ENCODE measurements at places on chromosomes 1 and 21. TPM values are rescaled to one million over a fixed set of nuclear protein-coding genes. Genes with fewer than 3 reads are reported as not detected.

DNA sequence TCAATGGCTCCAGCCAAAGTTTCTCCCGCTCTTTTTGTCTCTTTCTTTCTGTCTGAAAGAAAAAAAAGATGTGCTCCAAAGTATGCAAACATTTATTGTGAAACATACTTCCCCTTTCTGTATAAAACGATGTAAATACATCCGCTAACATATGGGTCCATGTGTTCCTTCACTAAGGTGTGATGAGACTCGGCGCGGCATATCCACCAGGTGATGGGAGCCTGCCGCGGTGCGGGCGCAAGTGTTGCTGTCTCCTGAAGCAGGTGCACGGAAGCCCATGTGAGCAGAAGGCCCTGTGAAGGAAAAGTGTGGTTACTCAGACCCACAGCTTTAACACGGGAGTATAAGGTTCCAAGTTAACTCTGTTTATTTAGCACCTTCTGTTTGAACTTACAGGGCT is 466.6 kb upstream of the C1orf87 start:
- DNase-seq = no peak

The RAB3B gene
- total RNA-seq = 12.9 TPM

- DNase-seq = no peak
Measured at GRCh38 chr1:54212872-54213271, 12.9 kb downstream of the MRPL37 start.

The NPPB gene
- not detected for total RNA-seq

DNA sequence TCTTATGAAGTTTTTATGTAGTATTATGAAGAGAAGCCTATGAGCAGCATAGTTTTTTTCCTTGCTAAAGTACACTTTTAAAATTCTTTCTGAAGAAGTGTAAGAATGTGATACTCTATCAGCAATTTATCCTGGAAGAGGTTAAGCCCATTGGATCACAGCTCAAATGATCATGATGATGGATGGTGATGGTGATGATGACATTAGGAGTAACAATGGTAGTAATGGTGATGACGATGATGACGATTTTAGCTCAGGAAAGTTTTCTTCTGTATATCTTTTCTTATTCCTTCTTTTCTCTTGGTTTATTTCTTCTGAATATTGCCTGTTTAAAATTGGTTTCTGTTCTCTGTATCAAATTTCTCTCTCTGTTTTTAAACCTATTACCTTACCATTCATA is 262.9 kb upstream of the DUSP10 start:
- DNase-seq = no peak

The SELL gene
- total RNA-seq = not detected

DNA sequence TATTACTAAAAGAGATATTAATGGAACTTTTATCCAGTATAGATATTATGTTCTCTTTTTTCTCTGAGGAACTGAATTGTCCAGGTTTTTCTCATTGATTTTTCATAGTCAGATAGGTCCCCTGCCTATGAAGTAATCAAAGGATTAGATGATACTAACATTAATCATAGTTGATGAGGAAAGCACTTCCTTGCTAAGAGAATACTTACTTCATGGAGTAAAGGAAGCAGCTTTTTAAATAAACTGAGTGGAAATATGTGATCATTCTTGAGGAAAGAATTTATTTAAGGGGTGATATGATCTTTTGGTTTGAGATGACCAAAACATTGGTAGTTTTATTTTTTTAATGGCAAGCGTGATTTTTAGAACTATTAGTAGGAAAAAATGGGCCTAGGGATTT is 58.9 kb downstream of the SWT1 start:
- DNase-seq = no peak

The ZC3H11A gene
- 63.4 TPM for total RNA-seq

DNA sequence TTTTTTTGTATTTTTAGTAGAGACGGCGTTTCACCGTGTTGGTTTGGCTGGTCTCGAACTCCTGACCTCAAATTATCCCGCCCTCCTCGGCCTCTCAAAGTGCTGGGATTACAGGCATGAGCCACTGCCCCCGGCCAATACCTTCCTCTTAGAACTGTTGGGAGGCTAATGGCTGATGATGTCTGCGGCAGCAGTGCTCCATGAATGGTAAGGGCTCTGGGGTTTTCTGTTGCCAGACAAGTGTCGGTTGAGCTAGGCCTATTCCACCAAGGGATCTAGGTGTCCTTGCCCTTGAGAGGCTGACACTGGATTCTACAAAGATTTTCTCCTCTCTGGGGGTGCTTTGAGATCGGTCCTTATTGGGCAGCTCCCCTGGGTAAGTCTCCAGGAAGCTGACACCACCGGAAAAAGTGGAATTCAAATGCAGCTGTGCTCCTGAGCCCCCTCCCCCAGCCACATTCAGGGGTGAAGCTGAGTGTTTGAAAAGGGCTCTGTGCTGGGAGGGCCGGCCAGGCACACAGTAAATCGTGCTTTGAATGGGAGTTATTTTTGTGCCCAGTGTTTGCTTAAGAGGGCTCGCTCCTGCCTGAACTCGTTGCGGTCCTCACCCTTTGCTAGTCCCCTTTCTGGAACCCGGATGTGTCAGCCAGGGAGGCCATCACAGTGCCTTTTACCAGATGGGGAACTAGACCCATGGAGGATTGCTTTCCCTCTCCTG is 5.2 kb downstream of the SOX13 start:
- no peak for DNase-seq

- DNase-seq = no peak
Measured at GRCh38 chr1:64001038-64001437, 202.4 kb upstream of the UBE2U start.

- peak; percentile 0 for DNase-seq
Measured at GRCh38 chr1:25068316-25068715, 138.2 kb upstream of the RUNX3 start.

DNA sequence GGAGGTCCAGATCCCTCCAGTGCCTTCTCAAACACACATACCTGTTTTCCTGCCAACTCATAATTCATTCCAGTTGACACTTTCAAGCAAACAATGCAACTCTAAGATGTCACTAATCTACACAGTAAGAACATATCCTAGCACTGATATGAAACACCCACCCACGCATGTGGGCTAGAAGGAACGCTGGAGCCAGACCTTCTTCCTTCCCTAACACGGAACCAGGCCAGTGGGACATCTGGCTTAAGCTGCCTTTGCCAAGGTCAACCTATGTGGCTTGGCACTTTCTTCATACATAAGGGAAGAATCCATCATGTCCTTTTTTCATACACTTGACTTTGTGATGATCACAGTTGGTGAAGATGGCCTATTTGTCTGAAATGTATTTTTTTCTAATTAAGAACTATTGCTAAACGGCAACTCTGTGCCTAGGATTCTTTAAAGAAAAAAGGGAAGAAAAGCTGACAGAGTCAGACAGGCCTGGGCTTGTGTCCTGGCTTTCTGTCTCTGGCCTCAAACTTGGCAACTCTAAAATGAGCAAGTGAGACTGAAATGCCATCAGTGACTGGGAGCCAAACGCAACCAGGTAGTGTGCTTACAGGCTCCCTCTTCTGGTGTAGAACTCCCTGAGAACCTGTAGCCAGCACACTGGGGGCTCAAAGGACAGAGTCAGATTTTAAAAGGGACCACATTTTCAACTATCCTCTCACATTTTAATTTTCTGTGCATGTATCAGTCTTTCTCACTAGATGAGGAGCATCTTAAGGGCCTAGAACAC is 92.6 kb upstream of the BEND5 start:
- DNase-seq = no peak

GRCh38 chr1:222288053-222288452 is 259.9 kb downstream of the HHIPL2 start:
- DNase-seq = no peak

DNA sequence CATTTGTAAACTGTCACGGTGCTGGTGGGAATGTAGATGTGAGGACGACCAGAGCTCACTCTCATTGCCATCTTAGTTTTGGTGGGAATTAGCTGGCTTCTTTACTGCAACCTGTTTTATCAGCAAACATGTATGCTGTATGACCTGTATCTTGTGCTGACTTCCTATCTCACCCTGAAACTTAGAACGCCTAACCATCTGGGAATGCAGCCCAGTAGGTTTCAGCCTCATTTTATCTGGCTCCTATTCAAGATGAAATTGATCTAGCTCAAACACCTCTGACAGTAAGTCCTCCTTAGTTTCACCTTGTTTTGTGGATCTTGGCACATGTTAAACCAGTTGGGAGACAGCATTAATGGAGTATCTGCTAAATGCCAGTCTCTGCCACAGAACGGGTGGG is 174.6 kb downstream of the HLX start:
- DNase-seq = no peak

- DNase-seq = no peak
Measured at GRCh38 chr1:201429736-201430501, 8.4 kb upstream of the TNNI1 start.

The CYP4Z1 gene
- total RNA-seq = not detected

DNA sequence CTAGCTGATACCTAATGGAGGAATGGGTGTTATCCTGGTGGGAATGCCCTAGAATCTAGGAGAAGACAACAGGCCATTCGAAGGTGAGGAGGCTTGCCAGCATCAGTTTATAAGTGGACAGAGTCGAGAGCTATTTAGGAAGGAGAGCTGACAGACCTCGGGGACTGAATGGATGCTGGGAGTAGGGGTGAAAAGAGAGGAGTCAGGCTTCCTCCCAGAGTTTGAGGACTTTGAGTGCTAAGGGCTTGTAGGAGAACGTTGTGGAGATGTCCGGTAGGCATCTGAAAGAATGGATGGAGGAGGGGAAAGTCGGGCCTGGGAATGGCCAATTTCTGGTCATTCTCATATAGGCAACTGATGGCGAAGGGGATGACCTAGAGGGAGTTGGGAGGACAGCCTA is 155.1 kb downstream of the DYRK1A start:
- DNase-seq = no peak

The PDZK1IP1 gene
- not detected for total RNA-seq

The AZIN2 gene
- total RNA-seq = 7.0 TPM

DNA sequence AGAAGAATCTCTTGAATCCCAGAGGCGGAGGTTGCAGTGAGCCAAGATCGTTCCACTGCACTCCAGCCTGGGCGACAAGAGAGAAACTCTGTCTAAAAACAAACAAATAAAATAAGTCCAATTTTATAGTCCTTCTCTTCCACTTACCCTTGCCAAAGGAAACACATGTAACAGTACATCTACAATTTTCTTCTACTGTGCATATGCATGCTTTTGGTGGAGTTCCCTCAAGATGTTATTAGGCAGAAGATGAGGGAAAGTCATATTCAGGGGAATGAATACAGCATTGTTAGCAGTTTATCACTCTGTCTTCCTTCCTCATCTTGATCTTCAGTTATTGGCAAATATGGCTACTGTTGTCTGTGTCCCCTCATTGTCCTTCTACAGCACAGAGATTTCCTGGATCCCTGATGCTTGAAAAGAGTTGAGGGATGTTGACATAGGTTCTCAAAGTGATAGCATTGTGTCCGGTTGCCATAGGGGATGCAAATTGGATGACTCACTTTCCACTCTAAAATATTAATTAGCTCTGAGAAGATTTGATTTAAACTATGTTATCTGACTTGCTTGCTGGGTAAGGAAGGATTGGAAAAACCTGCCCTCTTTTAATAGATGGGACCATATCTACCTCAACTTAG is 1173.6 kb downstream of the KCNT2 start:
- DNase-seq = no peak

The TBX19 gene
- 0.78 TPM for total RNA-seq

GRCh38 chr1:38964140-38964548 is 22.5 kb upstream of the RHBDL2 start:
- DNase-seq = no peak

- no peak for DNase-seq
Measured at GRCh38 chr21:41639336-41639735, 127.5 kb downstream of the RIPK4 start.

The TMEM240 gene
- 24.4 TPM for total RNA-seq

- DNase-seq = no peak
Measured at GRCh38 chr1:160671603-160672517, 25.0 kb upstream of the SLAMF1 start.

GRCh38 chr1:9787702-9788101 is 36.1 kb downstream of the CLSTN1 start:
- DNase-seq = no peak

DNA sequence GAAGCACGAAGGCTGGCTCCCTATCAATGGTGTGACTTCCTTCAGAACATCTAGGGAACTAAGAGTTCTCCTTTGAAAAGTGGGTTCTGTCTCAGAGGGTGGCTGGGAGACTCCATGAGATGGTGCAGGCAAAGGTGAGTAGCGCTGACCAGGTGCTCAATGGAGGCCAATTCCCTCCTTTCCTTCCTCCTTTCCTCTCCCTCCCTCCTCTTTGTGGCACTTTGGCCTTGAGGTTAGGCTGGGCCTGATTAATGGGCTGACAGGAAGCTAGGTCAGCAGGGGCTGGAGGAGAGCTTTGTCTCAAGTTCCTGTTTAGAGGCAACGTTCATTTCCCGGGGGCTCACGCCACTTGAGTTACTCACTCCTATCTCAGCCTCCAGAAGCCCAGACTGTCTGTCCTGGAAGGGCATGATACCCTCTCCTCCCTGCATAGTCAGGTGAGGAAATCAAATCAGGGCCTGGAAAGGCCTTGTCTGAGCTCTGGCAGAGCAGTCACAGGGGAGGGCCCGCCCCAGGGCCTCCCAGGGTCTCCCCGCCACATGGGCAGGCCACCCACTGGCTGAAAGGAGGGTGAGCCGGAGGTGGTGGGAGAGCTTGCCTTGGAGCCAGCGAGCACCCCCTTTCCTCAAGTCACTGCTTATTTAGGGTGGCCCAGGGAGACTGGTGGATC is 58.4 kb upstream of the SSBP3 start:
- no peak for DNase-seq

- DNase-seq = peak; percentile 82
Measured at GRCh38 chr1:116825207-116825719, 71.0 kb downstream of the CD2 start.

- no peak for DNase-seq
Measured at GRCh38 chr1:116679091-116679827, 11.7 kb upstream of the IGSF3 start.

GRCh38 chr1:56506951-56507491 is 72.3 kb downstream of the PLPP3 start:
- DNase-seq = no peak

The LENEP gene
- total RNA-seq = 1.3 TPM

Measured in glutamatergic neuron (in vitro differentiated cells).